H1 (cell line): ENCODE measurements at places on chromosomes 11 and 22.
A peak's percentile ranks its signal among the peaks of the same experiment; 100 is the strongest.

GRCh38 chr11:9461063-9461759 is 399 bp downstream of the ZNF143 start:
- H3K27ac ChIP-seq = peak overlapping the region; percentile 83
- peak; percentile 82 for DNase-seq
- H3K36me3 ChIP-seq = no peaks in the 10 kb centered on the region
- H3K4me1 ChIP-seq = no peaks in the 10 kb centered on the region
- no peaks in the 10 kb centered on the region for H3K27me3 ChIP-seq

GRCh38 chr11:69553416-69554357 is 72.2 kb downstream of the LINC01488 start:
- H3K27me3 ChIP-seq = no peaks in the 10 kb centered on the region
- H3K36me3 ChIP-seq = no peaks in the 10 kb centered on the region
- H3K27ac ChIP-seq = no peak overlapping the region
- no peak overlapping the region for H3K4me3 ChIP-seq

DNA sequence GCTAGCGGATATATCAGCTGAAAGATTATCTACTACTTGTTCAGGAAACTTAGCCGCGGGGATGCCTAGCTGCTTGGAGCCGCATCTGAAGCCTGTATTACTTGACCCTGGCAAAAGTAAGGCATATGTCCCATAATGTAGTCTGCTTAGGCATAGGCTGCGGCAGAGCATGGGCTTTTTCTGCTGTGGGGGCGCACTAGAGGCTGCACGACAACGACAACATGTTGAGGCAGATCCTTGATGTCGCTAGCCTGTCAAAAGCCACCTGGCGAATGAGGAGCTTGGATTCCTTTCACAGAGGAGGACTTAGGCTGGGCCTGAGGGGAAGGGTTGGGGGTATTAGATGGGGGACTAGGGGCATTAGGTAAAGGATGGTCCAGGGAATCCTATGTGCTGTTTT is 1.1 kb upstream of the OR52N2 start:
- no peak overlapping the region for H3K4me3 ChIP-seq
- H3K27ac ChIP-seq = no peak overlapping the region
- no peaks in the 10 kb centered on the region for H3K27me3 ChIP-seq
- no peak for DNase-seq

- H3K4me1 ChIP-seq = peaks cover 2% of the 10 kb centered on the region; the same call in 1 of the 2 replicates
- H3K36me3 ChIP-seq = no peaks in the 10 kb centered on the region; the same call in 1 of the 2 replicates
- no peak for DNase-seq
Observed at GRCh38 chr11:12906501-12906900, 102.6 kb upstream of the RASSF10 start.

DNA sequence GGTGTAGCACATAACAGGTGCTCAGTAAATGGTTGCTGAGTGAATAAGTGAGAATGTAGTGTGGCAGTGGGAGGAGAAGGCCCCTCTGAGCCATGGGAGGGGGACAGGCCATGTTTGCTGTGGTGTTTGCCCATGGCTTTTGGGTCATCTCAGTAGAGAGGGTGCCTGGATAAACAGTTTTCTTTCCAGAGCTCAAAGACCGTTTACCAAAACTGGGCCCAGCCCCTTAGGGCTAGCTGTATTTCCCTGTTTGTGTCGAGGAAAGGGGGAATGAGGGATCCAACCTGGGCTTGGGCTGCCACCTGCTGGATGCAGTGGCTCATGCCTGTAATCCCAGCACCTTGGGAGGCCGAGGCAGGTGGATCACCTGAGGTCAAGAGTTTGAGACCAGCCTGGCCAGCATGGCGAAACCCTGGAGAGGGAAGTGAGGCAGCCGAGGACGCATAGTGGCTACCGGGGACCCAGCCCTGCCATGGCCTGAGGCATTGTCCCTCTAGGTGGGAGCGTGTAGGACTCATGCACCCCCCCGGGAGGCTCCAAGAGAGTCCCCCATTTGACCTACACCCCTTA is 8.7 kb upstream of the LTO1 start:
- peaks cover 6% of the 10 kb centered on the region for H3K27me3 ChIP-seq
- no peak overlapping the region for H3K27ac ChIP-seq
- no peak overlapping the region for H3K4me3 ChIP-seq
- DNase-seq = peak; percentile 80

GRCh38 chr11:87840786-87841185 is 334.5 kb downstream of the RAB38 start:
- H3K27ac ChIP-seq = no peak overlapping the region
- H3K4me1 ChIP-seq = no peaks in the 10 kb centered on the region
- no peaks in the 10 kb centered on the region for H3K36me3 ChIP-seq
- no peaks in the 10 kb centered on the region for H3K27me3 ChIP-seq
- no peak overlapping the region for H3K4me3 ChIP-seq

DNA sequence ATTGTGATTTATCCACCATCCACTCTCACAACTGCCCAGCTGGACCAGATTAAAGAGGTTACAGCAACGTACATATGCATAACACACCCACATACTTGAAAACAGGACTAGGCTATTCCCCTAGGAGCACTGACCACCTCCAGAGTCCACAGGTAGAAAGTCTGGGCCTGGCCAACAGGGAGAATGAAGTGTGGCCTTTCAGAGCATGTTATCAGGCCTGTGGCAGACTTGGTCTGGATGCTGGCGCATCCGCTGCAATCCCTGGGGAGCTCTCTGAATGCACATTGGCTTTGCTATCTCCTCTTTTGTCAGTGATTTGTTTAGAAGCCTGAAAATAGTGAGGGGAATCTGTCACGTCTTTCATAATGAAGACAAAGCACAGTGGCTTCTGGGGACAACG is 86.7 kb downstream of the C11orf58 start:
- peaks cover 7% of the 10 kb centered on the region; the same call in 1 of the 2 replicates for H3K4me1 ChIP-seq
- H3K27ac ChIP-seq = no peak overlapping the region
- H3K4me3 ChIP-seq = no peak overlapping the region
- no peak for DNase-seq
- no peaks in the 10 kb centered on the region for H3K27me3 ChIP-seq
- no peaks in the 10 kb centered on the region for H3K36me3 ChIP-seq

DNA sequence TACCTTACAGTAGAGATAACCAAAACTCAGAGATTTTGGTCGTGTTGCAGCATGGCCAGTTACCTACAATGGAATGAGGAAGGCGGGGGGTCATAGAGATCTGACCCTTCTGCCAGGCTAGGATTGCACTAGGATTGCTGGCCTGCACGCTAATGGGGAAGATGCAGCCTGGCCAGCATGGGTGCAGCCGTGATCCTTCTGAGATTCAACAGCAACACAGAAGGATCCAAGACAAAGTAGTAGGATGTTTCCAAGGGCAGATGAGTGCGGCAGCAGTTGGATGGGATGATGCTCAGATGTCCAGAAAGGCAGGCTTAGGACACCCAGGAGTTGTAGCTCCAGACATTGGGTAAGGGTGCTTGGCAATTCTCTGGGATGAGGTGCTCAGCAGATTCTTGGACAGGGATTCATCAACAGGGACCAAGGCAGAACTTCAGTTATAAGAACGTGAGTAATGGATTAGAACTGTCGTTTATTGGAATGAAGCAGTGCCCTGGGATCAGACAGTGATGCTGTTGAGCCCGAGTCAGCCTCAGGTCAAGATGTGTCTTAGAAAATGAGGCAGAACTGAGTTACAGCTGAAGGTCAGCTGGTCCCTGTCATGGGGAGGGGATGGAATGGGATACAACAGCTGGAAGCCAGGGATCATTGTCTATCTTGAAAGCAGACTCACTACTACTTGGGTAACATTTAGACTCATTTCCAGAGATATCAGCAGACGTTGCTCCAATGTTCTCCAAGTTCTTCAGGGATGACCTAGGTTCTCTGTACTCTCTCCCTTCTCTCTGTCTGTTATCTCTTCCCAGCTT is 71.0 kb downstream of the PARVA start:
- no peaks in the 10 kb centered on the region for H3K27me3 ChIP-seq
- DNase-seq = no peak
- no peak overlapping the region for H3K4me3 ChIP-seq
- no peaks in the 10 kb centered on the region for H3K36me3 ChIP-seq
- no peak overlapping the region for H3K27ac ChIP-seq

DNA sequence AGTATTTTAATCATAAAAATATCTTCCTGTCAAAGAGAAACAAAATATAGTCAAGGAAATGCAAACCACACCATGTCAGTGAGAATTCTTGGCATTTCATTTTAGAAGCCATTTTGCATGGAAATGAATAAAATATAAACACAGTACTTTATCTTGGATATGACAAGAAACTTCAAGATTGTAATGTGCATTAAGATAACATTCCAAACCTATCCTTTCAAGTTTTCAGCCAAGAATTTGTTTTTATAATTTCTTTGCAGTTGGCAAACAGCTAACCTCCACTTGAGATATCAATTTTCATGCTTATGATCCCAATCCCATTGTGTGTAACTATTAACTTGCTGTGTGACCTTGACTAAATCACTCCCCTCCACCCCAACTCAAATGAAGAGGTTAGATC is 59.3 kb upstream of the WT1 start:
- no peak overlapping the region for H3K27ac ChIP-seq
- no peak for DNase-seq
- no peaks in the 10 kb centered on the region for H3K4me1 ChIP-seq
- H3K4me3 ChIP-seq = no peak overlapping the region
- no peaks in the 10 kb centered on the region for H3K36me3 ChIP-seq

GRCh38 chr22:26429458-26430286 is 612 bp downstream of the ASPHD2 start:
- H3K27ac ChIP-seq = no peak overlapping the region
- peak overlapping the region; percentile 79 for H3K4me3 ChIP-seq
- H3K4me1 ChIP-seq = no peaks in the 10 kb centered on the region
- no peak for DNase-seq
- peaks cover 6% of the 10 kb centered on the region for H3K27me3 ChIP-seq

DNA sequence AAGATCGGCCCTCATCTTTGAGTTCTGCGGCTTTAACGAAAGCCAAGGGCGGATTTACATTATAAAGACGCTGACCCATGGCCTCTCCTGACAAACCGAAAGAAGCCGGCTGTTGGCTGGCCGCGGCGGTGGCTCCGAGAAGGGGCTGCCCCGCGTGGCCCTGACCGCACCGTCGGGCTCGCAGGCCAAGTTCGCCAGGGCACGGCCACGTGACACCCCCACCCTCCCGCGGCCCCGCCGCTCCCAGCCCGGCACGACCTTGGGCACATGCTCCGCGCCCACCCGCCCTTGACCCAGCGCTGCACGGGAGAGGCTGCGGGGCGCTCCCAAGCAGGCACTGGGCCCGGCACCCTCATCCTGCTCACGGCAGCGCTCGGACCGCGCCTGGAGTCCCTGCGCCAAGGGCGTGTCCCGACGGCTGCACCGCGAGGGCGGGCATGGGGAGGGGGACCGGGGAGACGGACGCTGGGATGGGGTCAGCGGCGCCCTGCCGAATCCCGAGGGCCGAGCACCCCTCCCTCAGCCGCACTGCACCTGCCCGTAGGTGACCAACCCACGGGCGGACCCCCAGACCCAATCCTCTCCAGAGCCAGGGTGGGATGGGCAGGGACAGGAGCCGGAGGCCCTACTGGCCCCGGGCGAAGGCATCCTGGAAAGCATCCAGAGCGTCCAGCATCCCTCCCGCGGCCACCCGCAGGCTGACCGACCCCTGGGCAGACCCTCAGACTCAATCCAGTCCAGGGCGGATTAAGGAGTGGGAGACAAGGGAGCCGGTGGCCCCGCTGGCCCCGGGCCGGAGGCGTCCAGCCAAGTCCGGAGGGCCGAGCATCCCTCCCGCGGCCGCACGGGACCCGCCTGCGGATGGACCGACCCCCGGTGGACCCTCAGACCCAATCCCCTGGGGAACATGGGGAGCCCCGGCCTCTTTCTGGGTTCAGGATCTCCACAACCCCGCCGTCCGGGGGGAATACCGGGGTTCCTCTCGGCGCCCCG is 759 bp downstream of the CPT1A start:
- no peak overlapping the region for H3K27ac ChIP-seq
- peaks cover 65% of the 10 kb centered on the region for H3K27me3 ChIP-seq
- H3K4me1 ChIP-seq = peaks cover 4% of the 10 kb centered on the region
- peak; percentile 73 for DNase-seq
- peak overlapping the region; percentile 44 for H3K4me3 ChIP-seq

DNA sequence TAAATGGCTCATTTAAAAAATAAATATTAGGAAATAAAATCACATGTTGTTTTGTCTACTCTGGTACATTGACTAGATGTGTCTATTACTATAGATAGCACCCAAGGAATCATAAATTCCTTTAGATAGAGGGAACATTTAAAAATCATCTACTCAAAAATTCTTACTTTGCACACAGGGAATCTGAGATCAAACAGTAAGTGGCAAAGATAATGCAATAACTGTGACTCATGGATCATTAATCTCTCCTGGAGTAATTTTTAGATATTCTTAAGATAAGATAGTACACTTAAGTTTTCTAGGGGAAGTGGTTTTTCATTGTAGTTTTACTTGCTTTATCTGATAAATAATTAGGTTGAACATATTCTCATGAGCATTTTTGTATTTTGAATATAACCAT is 468.9 kb downstream of the LUZP2 start:
- no peaks in the 10 kb centered on the region for H3K4me1 ChIP-seq
- no peak for DNase-seq
- no peaks in the 10 kb centered on the region for H3K27me3 ChIP-seq
- no peaks in the 10 kb centered on the region for H3K36me3 ChIP-seq
- no peak overlapping the region for H3K4me3 ChIP-seq
- no peak overlapping the region for H3K27ac ChIP-seq

- no peak overlapping the region for H3K4me3 ChIP-seq
- H3K27ac ChIP-seq = no peak overlapping the region
- DNase-seq = no peak
Observed at GRCh38 chr11:101707477-101707876, 123.7 kb upstream of the TRPC6 start.

GRCh38 chr22:33825761-33826160 is 94.5 kb downstream of the LARGE1 start:
- H3K27ac ChIP-seq = no peak overlapping the region
- peaks cover 30% of the 10 kb centered on the region; the same call in 1 of the 2 replicates for H3K4me1 ChIP-seq
- H3K36me3 ChIP-seq = no peaks in the 10 kb centered on the region
- H3K4me3 ChIP-seq = no peak overlapping the region

DNA sequence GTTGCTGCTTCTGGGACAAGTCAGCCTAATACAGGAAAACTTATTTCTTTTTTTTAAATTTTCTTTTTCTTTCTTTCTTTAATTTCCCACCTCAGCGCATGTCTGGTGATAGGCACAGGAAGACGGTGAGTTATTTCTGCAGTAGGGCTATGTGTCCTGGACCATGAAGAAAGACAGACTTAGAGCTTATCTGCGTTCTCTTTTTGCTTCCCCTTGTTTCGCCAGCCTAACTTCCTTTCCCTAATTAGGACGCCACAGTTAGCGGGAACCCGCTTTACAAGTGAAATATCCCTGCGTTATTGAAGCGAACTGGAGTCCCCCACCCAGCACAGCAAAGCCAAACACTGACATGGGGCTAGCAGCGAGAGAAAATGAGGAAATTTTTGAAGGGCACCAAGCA is 8.6 kb downstream of the OR6M1 start:
- no peaks in the 10 kb centered on the region for H3K27me3 ChIP-seq
- H3K27ac ChIP-seq = no peak overlapping the region
- H3K4me3 ChIP-seq = no peak overlapping the region
- H3K4me1 ChIP-seq = no peaks in the 10 kb centered on the region
- DNase-seq = no peak

GRCh38 chr11:1667121-1667850 is 29.7 kb upstream of the KRTAP5-6 start:
- no peak overlapping the region for H3K27ac ChIP-seq
- no peaks in the 10 kb centered on the region for H3K36me3 ChIP-seq
- no peak for DNase-seq
- H3K27me3 ChIP-seq = no peaks in the 10 kb centered on the region
- H3K4me1 ChIP-seq = no peaks in the 10 kb centered on the region

GRCh38 chr11:8293171-8293570 is 29.5 kb upstream of the LMO1 start:
- H3K27ac ChIP-seq = no peak overlapping the region
- no peaks in the 10 kb centered on the region for H3K27me3 ChIP-seq
- peak; percentile 35 for DNase-seq
